ENCODE measurements at places on chromosomes 13 and 19.

DNA sequence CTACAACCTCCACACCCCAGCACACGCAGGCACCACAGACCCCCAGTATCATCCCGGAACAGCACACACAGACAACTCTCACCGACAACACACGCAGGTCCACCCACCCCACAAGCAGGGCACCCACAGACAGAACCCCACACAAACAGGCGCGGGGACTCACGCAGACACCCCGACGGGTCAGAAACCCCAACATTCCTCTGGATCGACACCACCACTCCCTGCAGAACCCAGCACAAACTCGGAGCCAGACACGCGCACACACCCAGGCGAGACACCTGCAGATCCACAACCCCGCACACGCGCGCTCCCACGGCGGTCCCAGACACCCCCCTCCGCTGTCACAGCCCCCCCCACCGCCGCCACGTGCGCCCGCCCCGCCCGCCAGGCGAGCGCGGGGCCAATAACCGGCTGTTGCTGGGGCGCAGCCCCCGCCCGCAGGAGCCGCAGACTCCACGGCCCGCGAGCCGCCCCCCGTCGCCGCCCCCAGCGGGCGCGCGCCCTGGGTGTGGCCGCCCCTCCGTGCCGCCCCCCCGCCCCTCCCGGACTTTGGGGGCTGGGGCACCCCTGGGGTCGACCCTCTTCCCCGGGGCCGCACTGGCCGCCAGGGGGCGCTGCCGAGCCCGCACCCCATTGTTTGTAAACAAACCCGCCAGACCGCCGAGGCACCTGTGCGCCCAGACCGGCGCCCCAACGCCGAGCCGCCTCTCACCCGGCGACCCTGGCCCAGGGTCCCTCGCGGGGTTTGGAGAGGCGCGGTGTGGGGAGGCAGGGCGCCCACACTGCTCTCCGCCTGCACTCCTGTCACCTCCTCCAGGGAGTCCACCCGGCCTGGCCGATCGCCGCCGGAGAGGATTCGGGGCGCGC lies 712 bp downstream of the BBC3 start:
- no peak for DNase-seq

DNA sequence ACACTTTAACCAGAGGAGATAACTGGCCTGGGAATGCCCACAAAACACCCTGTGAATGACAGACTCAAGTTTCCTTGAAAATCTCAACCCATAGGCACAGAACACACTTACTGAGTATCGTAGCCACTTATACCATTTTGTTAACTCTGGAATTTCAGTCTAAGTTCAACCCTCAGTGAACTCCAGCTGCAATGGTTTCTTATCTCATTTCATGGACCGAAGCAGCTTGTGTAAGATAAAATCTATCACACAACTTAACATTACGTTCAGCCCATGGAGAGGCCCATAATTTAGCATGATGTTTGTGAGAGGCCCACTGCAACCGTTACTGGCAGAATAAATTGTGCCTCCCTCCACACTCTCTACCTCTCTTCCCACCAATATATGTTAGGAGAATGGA lies 323.0 kb downstream of the DNAJC15 start:
- no peak for DNase-seq

DNA sequence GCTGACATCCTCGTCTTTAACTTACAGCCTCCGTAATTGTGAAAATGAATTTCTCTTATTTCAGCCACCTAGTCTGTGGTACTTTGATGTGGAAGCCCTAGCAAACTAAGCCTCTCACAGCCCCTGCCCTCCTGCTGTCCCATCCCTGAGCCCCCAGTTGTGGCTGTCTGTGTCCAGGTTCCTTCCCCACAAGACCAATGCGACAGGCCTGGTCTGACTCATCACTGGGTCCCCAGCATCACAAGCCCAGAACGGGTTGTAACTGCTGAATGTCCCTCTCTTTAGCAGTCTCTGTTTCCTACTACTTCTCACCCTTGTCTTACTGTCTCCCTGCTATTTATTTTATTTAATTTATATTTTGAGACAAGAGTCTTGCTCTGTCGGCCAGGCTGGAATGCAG lies 5.7 kb downstream of the POU2F2 start:
- no peak for DNase-seq

GRCh38 chr19:35360880-35361420 lies 2.7 kb downstream of the FFAR3 start:
- DNase-seq = no peak

DNA sequence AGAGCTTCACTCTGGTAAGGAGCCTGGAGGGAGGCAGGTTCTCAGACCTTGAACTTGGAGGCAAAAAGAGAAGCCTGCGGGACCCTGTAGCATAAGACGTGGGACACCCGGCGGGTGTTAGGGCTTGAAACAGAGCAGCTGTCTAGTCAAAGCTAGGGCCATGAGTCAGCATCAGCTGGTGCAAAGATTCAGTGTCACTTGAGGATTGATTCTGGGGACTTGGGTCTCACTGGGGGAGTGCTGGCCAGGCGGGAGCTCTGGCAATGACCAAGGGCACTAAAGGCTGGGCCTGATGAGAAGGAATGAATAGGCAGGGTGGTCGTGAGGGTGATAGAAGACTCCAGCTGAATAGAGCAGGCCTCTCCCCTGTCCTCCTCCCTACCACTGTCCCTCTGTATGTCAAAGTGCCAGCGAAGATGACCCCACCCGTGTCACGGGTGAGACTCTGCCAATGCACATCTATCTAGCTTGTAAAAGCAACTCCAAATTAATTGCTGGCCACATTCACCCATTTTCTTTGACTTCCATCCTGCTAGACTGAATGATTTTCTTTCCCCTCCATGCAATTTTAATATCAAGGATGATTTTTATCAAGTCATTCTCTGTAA lies 97.1 kb downstream of the MBNL2 start:
- DNase-seq = no peak

DNA sequence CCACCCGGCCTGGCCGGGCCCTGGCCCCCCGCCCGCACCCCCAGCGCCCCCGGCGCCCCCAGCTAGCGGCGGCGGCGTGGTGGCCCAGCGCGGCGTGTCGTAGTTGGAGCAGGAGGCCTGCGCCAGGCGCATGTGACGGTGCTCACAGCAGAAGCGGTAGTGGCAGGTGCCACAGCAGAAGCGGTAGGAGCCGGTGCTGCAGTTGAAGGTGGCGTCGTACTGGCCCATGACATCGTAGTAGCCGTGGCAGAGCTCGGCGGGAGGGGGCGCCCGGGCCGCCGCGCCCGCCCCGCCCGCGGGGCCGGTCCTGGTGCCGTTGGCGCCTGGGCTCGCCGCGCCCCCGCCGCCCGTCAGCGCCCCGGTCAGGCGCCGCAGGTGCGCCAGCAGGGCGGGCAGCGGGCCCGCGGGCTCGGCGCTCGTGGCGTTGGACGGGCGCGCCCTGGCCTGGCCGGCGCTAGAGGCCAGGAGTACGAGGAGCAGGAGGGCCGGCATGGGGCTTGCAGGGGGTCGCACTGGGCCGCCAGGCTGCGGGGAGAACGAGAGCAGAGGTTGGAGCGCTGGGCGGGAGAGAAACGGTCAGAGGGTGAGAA lies 633 bp downstream of the SHISA7 start:
- no peak for DNase-seq

- no peak for DNase-seq
These were observed 17.8 kb upstream of the CCNA1 start for GRCh38 chr13:36414461-36414860.

DNA sequence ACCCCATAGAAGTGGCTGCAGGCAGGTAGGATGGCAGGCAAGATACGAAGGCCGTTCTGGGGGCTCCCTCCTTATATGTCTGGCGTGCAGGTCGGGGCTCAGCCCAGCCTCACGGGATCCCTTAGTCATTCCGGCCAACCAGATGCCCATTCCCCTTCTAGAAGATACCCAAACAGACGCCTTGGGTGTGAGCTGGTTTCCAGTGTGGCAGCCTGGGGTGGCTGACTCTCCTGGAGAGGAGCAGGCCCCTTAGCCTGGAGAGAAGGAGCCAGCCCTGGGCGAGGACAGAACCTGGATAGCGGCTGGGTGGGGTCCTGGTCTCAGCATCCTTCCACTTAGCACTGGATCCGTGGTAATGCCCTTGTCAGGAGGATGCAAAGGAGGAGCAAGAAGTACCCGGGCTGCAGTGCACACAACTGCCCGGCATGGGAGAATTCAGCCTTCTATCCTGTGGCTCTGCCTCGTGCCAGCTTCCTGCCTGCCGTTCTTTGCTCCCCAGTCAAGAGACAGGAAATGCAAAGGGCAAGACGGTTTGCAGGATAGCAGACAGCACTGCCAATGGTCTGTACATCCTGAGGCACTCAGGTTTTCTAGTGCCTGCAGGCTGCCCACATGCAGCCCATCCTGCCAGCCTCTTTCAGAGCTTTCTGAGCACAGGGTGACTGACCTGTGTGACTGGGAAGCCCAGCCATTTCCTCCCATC lies 56.7 kb upstream of the WASF3 start:
- no peak for DNase-seq

- no peak for DNase-seq
These were observed 8.2 kb downstream of the SLC25A30 start for GRCh38 chr13:45410001-45410400.

DNA sequence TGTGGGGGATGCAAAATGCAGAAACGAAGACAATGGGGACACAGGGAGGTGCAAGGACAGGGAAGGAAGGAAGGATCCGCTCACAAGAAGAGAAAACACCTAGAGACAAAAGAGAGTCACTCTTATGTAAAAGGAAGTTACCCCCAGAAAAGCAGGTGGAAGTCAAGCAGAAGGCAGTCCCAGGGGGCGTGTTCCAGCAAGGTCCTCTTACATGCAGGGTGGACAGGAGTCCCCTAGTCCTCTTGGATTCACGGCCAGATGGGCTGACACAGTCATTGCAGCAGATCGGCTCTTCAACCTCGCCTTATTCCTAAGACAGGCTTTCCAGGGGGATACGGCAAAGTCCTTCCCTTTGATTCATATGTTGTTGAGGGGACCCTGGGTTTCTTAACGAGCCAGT lies 83.9 kb upstream of the SPATA13 start:
- DNase-seq = no peak

DNA sequence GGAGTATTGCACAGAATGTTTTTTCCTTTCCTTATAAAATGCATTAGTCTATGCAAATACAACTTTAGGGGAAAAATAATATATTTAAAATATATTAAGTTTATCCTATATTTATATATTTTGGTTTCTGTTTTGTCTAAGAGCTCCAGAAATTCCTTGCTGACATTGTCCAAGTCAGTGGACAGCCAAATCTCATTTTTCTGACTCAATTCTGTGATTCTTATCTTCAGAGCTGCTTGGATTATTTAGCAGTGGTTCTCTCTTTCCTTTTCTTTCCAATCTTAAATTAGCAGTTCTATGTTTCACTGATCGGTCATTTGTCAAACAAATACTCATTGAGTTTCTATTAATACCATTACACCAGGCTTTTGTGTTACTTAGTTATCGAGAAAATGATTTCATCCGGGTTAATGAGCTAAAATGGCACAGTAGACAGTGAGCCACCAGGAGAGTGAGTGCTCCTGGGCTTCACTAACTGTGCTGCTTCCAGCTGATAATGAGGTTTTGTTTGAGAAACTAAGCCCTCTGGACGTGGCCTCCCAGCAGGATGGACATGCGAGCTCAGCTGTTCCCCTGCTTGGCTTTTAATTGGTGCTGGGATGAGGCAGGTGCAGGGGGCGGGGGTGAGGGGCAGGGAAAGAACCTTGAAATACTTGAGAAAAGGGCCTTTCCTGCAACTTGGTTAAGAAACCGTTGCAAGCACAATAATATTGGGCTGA lies 44.0 kb downstream of the ATP11A start:
- no peak for DNase-seq

DNA sequence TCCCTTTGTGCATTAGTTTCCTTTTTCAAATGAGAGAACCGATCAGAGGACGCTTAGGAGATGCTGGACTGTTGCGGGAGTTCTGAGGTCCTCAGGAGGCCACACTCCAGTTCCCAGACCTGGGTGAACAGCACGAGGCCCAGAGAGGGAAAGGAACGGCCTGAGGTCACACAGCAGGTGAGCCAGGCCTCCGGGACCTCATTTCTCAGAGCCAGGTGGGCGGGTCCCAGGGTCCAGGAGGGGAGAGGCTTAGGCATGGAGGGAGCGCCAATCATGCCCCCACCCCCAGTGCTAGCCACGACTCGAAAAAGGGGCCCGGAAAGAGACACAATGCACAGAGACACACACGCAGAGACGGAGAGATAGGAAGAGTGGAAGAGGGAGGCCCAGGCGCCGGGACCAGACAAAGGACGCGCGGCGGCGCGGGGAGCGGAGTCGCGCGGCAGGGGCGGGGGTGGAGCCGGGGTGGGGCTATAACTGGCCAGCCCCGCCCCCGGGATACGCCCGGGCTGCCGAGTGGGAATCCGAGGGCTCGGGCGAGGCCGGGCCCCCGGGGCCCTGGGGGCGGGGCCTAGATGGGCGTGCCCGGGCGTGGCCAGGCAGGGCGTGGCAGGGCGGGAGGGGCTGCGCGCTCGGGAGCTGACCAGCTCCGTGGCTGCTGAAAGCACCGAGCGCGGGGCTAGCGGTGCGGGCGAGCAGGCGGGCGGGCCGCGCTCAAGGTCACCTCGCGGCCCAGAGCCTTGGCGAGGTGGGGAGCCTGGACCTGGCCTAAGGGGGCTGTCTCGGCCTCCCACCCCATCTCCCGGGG lies 1.6 kb downstream of the ELAVL3 start:
- no peak for DNase-seq

Measured in right renal cortex interstitium (tissue), 3 donors.